ENCODE measurements at places on chromosomes 6 and 20.

- H3K4me1 ChIP-seq: peaks cover 84% of the 10 kb centered on the region
- H3K36me3 ChIP-seq: no peaks in the 10 kb centered on the region
- no peak overlapping the region for H3K4me3 ChIP-seq
- no peaks in the 10 kb centered on the region for H3K27me3 ChIP-seq
- no peak for DNase-seq
These were observed 3.4 kb downstream of the ADA start for GRCh38 chr20:44648068-44648467.

DNA sequence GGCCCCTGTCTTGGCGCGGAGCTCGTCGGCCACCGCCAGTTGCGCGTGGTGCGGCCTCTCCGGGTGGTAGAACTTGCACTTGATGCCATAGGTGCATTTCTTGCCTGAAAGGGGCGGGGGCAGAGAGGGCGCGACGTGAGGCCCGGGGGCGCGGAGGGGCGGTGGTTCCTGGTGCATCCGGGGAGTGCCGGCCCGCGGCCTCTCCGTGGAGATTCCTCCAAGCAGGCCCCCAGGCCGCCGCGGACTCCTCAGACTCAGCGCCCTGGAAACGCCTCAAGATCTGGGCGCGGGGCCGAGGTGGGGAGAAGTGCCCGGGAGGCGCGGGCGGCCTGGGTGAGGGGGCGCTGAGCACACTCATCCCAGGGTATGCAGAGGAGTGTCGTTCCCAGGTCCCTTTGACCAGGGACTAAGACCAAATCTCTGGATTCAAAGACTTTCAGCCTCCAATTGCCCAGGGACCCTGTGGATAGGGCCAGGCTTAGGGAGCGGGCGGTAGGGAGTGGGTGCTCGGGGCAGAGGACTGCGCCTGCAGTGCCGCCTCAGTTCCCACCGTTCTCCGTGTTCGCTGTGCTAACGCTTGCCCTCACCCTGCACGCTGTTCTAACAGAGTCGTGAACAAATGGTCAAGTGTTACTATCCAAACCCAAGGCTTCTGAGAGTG, 33.3 kb downstream of the ZC3H12D start:
- no peak overlapping the region for H3K27ac ChIP-seq
- H3K36me3 ChIP-seq: no peaks in the 10 kb centered on the region

DNA sequence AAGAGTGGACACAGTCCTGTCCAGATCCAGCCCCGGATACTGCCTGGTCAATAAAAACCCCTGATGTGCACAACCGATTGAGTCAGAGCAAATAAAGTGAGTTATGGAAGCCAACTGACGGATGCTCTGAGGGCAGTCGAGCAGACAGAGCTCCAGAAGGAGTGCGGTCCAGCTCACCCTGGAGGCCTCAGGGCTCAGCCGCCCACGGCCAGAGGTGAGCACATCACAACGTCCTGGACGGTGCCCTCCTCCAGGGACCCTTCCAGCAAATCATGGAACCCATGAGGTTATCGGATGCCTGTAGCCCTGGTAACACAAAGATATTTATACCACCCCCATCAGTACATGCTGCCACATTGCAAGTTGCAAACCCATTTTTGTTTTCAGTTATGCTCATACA, 44.0 kb upstream of the SMOC2 start:
- no peaks in the 10 kb centered on the region for H3K4me1 ChIP-seq
- no peaks in the 10 kb centered on the region for H3K27me3 ChIP-seq
- H3K4me3 ChIP-seq: no peak overlapping the region
- H3K36me3 ChIP-seq: no peaks in the 10 kb centered on the region
- no peak for DNase-seq
- no peak overlapping the region for H3K27ac ChIP-seq

DNA sequence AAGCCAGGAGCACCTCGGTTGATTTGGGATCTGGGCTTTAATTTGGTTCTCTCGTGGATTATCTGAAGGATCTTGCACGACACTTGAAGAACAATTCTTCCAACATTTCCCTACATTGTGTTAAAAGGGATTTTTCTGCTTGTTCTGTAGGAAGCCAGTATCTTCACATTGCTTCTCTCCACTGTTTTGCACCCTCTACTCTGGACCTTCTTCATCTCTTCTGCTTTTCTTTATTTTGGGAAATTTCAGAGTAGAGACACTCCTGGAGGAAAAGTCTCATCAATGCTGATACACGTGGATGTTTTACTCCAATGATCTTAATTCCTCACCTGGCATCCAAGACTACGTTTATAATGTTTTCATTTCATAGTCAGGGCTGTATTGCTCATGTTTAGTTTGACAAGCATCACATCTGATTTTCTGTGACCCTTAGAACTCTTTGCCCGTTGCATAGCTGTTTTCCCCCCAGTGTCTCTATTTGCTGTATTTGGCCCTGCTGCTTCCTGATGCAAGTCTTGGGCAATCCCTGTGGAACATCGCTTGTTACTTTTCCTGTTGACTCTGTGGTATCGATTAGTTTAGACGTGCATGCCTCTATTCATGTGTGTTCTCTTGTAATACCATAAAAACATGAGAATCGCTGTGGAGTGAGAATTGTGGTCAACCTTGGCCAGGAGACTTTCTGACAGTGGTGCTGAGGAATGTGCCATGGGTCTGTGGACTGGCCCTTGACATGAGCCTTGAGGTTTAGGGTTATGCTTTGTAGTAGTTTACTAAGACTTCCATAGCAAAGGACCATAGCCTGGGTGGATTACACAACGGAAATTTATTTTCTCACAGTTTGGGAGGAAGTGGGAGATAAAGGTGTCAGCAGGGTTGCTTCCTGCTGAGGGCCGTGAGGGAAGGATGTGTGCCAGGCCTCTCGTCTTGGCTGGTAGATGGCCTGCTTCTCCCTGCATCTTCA, 12.5 kb downstream of the PLCB1 start:
- no peaks in the 10 kb centered on the region for H3K36me3 ChIP-seq
- H3K27ac ChIP-seq: no peak overlapping the region
- DNase-seq: no peak
- H3K4me1 ChIP-seq: peaks cover 26% of the 10 kb centered on the region
- H3K27me3 ChIP-seq: no peaks in the 10 kb centered on the region
- no peak overlapping the region for H3K4me3 ChIP-seq

DNA sequence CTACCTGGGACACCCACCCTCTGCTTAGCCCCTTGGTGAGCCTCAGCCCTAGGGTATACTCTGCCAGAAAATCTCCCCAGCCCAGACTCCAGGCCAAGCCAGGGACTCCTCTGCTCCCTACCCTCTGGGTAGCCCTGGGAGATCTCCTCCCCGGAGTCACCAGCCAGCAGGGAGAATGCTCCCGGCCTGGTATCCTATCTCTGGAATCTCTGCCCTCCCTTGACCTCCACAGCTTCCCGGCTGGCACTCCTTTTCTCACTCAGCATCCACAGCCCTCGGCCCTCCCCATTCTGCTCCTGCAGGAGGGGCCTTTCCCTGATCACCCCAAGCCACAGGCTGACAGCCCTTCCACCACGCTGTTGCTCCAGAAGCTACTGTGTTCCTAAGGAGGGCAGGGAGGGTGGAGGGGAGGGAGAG, 22.6 kb downstream of the NOL4L start:
- no peak overlapping the region for H3K4me3 ChIP-seq
- H3K27ac ChIP-seq: no peak overlapping the region
- no peaks in the 10 kb centered on the region for H3K36me3 ChIP-seq
- no peaks in the 10 kb centered on the region for H3K4me1 ChIP-seq
- DNase-seq: no peak

GRCh38 chr20:3739054-3739925, 6.8 kb downstream of the HSPA12B start:
- no peaks in the 10 kb centered on the region for H3K4me1 ChIP-seq
- no peaks in the 10 kb centered on the region for H3K27me3 ChIP-seq
- no peaks in the 10 kb centered on the region for H3K36me3 ChIP-seq
- peak; percentile 78 for DNase-seq
- peak overlapping the region; percentile 5 for H3K4me3 ChIP-seq
- H3K27ac ChIP-seq: peak overlapping the region; percentile 73

GRCh38 chr6:134531611-134532010, 213.7 kb upstream of the SGK1 start:
- H3K4me1 ChIP-seq: peaks cover 4% of the 10 kb centered on the region
- no peak overlapping the region for H3K4me3 ChIP-seq
- H3K27me3 ChIP-seq: no peaks in the 10 kb centered on the region
- no peaks in the 10 kb centered on the region for H3K36me3 ChIP-seq

DNA sequence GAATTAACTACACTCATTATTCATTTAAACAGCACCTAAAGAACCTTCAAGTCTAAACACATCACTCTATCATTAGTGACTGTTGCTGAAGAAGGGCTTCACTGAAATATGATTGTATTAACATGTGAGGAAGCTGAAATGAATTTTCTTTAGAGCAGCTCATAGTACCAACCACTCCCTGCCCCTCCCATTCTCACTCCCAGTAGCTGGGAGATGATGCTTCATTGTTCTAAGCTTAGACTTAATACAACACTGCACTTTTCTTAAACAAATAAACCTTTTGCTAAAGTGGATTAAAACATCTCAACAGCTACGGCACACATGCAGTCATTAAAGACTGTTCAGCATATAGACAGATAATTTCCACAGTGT, 63.1 kb downstream of the ATXN1 start:
- no peaks in the 10 kb centered on the region for H3K27me3 ChIP-seq
- H3K27ac ChIP-seq: no peak overlapping the region
- DNase-seq: no peak
- H3K4me1 ChIP-seq: peaks cover 34% of the 10 kb centered on the region

GRCh38 chr6:52900536-52900935, 9.0 kb downstream of the GSTA3 start:
- H3K4me3 ChIP-seq: no peak overlapping the region
- H3K27me3 ChIP-seq: no peaks in the 10 kb centered on the region
- no peaks in the 10 kb centered on the region for H3K36me3 ChIP-seq

- peak overlapping the region; percentile 32 for H3K27ac ChIP-seq
- H3K4me3 ChIP-seq: no peak overlapping the region
- DNase-seq: no peak
- H3K27me3 ChIP-seq: no peaks in the 10 kb centered on the region
- no peaks in the 10 kb centered on the region for H3K36me3 ChIP-seq
These were observed 31.4 kb downstream of the PTPN1 start for GRCh38 chr20:50541606-50542041.

DNA sequence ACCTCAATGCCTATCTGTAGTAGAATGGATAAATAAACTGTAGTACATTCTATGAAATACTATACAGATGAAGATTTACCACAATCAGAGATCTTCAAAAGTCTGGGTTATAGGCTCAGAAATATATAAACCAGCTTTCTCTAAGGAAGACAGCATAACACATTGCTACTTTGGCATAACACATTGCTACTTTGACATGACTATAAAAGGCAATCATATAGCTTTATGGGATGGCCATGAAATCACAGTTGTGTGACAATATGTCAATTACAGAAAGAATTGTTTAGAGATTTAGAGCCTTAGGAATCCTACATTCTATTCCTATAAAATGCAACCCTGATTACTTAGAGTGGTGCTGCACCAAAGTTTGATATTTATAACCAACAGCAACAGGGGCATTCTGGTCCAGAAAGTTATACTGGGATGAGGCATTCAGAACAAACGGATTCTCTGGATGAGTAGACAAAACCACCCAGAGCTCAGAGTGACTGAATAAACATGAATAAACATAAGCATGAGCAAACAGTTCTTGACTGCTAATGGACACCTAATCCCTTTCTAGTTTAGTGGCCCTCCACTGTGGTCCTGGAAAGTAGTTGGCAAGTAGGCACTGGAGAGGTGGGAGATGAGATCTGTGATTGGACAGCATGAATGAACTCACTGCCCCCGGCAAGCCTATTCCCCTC, 12.0 kb downstream of the TTI1 start:
- H3K4me3 ChIP-seq: no peak overlapping the region
- H3K4me1 ChIP-seq: no peaks in the 10 kb centered on the region
- no peak for DNase-seq
- peaks cover 16% of the 10 kb centered on the region for H3K36me3 ChIP-seq
- H3K27ac ChIP-seq: no peak overlapping the region
- H3K27me3 ChIP-seq: no peaks in the 10 kb centered on the region

DNA sequence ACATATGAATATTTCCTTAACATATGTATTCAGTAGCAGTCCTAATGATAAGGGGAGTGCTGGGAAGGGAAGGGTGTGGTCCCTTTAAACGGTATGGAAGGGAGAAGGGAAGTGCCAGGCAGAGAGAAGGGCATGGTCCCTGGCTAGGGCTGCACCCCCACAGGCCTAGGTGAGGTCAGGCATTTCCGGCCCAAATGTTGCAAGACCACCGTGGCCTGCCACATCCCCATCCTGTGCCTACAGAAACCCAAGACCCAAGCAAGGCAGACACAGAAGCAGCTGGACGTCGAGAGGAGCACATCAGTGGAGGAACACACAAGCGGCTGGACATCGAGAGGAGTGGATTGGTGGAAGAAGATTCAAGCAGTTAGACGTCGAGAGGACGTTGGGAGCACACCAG, 5.9 kb downstream of the RRAGD start:
- H3K36me3 ChIP-seq: no peaks in the 10 kb centered on the region
- no peak overlapping the region for H3K4me3 ChIP-seq
- no peak overlapping the region for H3K27ac ChIP-seq
- H3K27me3 ChIP-seq: no peaks in the 10 kb centered on the region

- H3K27ac ChIP-seq: no peak overlapping the region
- H3K4me1 ChIP-seq: no peaks in the 10 kb centered on the region
- DNase-seq: peak; percentile 72
- H3K4me3 ChIP-seq: no peak overlapping the region
- H3K36me3 ChIP-seq: peaks cover 59% of the 10 kb centered on the region
These were observed 121.8 kb downstream of the SULF2 start for GRCh38 chr20:47663354-47664067.

DNA sequence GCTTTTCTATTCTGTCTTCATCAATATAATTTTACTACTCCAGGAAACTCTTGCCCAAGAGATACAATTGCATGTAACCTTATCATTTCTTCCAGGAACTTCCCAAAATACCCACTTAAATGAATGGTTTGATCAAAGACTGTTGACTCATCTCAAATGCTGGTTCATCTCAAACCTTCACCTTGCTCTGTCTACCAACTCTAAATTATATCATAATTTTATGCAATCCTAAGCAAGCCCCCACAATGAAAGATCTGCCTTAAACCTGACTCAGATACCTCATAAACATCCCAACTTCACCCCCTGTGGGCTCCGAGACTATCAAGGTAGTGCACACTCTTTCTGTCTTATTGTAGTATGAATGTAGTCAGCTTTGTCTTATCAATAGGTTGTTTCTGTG, 65.5 kb upstream of the GCM1 start:
- no peaks in the 10 kb centered on the region for H3K4me1 ChIP-seq
- no peaks in the 10 kb centered on the region for H3K27me3 ChIP-seq
- no peak for DNase-seq
- no peak overlapping the region for H3K27ac ChIP-seq
- no peaks in the 10 kb centered on the region for H3K36me3 ChIP-seq

DNA sequence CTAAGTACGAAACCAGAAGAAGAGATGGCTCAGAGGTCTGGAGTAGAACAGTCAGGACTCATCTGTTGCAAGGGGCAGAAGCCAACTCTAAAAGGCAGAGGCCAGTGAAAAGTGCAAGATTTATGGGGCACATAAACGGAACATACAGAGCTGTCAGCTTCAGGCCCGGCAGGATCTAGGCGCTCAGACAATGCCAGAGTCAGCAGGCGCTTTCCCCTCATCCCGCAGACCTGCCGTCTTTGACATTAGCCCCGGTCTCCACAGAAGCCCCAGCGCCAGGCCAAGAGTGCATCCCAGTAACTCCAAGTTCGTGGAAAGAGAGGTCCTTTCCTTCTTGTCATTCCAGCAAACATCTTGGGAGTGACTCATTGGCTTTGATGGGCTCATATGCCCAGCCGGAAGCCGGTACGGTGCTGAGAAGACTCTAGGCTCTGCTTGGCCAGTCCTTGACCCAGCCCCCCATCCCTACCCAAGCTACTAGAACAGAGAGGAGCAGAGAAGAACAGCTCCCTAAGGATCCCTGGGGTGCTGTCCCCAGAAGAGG, 260.9 kb downstream of the TAF4 start:
- H3K36me3 ChIP-seq: no peaks in the 10 kb centered on the region
- no peak overlapping the region for H3K27ac ChIP-seq
- H3K4me1 ChIP-seq: no peaks in the 10 kb centered on the region
- no peak overlapping the region for H3K4me3 ChIP-seq
